ENCODE measurements at places on chromosomes 6 and 20. TPM values are rescaled to one million over a fixed set of nuclear protein-coding genes. Genes with fewer than 3 reads are reported as not detected.

The RGS19 gene
- total RNA-seq, result 30.1 TPM

The MATN4 gene
- total RNA-seq, result 1.9 TPM

The FRS3 gene
- 3.1 TPM for total RNA-seq

The SPAG4 gene
- 13.6 TPM for total RNA-seq

The DDX43 gene
- not detected for total RNA-seq

The ZNF165 gene
- 0.87 TPM for total RNA-seq

The EFCAB8 gene
- total RNA-seq, result not detected

The FILIP1 gene
- not detected for total RNA-seq

The TMEM74B gene
- 0.37 TPM for total RNA-seq

The LPA gene
- total RNA-seq, result not detected

The SLC17A3 gene
- total RNA-seq, result not detected

The SALL4 gene
- total RNA-seq, result 1.8 TPM

The LKAAEAR1 gene
- total RNA-seq, result 0.98 TPM

The PMEPA1 gene
- 15.9 TPM for total RNA-seq

The EEF1E1 gene
- total RNA-seq, result 72.9 TPM

The OPRM1 gene
- not detected for total RNA-seq

The HSPA12B gene
- not detected for total RNA-seq

The FUT9 gene
- total RNA-seq, result 0.79 TPM

The CRIP3 gene
- not detected for total RNA-seq

The PGC gene
- total RNA-seq, result not detected

Measured in A375 (cell line).